GM12891 (cell line): ENCODE measurements at places on chromosomes 13 and 19.
A peak's percentile ranks its signal among the peaks of the same experiment; 100 is the strongest.

- no peak for DNase-seq
Observed at GRCh38 chr13:94968040-94968756, 255.9 kb upstream of the SOX21 start.

GRCh38 chr19:15769586-15769985 is 17.9 kb upstream of the OR10H5 start:
- no peak for DNase-seq

DNA sequence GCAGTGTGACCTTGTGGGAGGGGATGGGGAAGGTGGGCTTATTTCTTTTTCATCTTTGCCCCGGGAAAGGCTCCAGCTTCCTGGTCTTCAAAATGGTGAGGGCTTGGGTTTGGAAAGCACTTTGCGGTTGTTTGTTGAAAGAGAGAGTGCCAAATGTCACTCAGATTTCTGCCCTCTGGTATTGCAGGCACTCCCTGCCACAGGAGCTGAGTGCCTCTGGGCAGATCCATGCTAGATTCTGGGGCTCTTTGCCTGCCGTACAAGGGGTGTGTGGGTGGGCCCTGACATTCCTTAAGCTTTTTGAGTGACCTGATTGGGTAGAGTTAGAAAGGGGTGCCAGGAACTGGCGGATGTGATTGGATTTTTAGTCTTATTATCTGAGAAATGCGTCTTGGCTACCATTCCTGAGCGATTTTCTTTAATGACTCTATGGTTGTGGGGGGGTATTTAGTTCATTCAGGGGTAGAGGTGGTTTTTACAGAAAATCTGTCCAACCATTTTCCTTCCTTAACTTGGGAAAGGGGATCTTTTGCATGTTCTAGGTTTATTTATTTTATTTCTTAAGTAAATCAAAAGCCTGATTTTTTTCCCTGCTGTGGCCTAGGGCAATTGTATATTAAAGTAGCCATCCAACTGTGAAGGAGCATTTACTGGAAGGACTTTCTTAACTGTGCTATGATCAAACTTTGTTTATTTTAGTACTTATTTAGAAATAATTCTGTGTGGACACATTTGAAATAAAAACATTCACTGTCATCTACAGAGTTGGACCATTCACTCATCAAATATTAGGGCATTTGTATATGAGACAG is 3.2 kb downstream of the ARHGAP35 start:
- no peak for DNase-seq

DNA sequence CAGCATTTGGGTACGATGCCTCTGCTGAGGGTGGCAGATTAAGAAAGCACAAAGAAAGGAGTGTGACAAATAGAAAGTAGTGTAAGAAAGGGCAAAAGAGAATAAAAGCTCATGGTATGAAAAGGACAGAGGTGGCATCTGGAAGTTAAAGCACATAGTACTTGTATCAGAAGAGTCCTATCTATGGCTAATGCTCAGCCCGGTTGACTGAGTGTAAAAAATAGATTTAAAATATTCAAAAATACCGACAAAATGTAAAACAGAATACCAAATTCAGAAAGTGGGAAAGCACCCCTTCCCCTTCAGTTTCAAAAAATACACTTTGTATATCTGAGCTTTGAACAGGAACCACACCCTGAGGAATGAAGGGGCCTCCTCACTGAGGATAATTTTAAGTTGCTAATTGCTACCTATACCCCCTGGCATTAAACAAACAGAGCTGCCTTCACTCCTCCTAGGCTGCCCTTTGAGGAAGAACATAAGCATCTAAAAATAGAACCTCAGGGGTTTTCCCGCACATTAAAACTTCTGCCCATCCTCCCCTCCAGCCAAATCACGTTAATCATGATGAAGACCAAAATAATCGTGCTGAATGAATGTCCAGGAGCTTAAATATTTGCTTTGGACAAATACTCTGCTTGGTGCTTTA is 43.3 kb downstream of the DLEU7 start:
- no peak for DNase-seq

- DNase-seq, result no peak
Observed at GRCh38 chr13:39410096-39410901, 192.7 kb downstream of the LHFPL6 start.

GRCh38 chr13:20703780-20704458 is 420 bp downstream of the IL17D start:
- DNase-seq, result peak; percentile 94

- DNase-seq, result no peak
Observed at GRCh38 chr19:5665781-5666513, 14.4 kb downstream of the MICOS13 start.

DNA sequence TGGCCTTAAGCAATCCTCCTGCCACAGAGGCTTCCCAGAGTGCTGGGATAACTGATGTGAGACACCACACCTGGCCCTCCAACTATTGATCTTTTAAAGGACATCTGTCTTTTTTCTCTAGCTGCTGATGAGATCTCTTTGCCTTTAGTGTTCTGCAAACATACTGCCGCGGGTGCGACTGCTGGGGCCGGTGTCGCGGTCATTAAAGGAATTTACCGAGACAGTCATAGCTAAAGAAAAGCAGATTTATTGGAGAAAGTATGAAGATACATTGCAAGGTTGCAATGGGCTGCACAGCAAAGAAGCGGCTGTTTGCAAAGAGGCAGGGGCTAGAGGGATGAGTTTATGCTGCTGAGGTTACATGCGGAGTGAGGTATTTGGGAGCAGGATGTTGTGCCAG is 31.2 kb upstream of the LRRC4B start:
- no peak for DNase-seq

- DNase-seq, result no peak
Observed at GRCh38 chr13:51996641-51997040, 14.6 kb downstream of the ATP7B start.

- no peak for DNase-seq
Observed at GRCh38 chr13:49026851-49027250, 51.1 kb downstream of the FNDC3A start.

DNA sequence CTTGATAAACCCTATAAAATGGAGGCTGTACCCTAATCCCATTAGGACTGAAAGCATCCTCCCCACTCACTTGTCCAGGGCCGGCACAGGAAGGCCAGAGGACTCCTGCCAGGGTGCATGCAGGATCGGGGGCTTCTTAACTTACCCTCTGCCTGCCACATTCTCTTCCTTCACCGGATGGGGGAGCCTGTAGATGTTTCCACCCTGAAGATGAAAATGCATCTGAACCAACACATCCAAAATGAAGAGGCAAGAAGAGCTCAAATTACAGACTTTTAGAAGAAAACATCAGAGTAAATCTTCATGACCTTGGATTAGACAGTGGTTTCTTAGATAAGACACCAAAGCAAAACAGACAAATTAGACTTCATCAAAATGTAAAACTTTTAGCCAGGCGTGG is 25.9 kb upstream of the NAPA start:
- no peak for DNase-seq

DNA sequence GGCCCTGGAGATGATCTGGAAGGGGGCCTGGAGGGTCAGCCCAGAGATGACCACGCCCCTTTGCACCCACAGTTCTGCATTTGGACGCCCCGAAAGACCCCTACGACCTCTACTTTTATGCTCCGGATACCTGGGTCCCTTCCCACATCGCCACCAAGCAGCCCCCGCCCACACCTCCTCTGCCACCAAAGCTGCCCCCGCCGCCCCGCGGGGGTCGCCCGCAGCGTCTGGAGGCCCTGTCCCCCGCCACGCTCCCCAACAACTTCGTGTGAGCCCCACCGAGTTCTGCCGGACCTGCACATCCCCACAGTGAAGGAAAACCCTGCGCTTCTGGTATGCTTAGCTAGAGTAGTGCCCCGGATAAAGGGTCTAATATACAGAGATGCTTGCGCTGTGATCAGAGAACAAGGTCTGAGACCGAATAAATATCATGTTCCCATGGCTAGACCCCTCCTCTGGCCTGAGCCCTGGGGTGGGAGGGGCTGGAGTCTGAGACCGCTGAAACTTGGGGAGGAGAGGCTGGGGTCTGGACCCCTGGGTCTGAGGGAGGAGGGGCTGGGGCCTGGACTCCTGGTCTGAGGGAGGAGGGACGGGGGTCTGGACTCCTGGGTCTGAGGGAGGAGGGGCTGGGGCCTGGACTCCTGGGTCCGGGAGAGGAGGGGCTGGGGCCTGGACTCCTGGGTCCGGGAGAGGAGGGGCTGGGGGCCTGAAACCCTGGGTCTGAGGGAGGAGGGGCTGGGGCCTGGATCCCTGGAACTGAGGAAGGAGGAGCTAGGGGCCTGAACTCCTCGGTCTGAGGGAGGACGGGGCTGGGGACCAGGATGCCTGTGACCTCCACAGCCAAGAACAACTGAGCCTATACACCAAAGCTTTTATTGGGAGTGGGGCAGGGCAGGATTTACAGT is 3.6 kb downstream of the GFY start:
- DNase-seq, result no peak

GRCh38 chr19:37905946-37906868 is at the start of gene WDR87:
TSS of gene WDR87 (minus strand) at chr19:37906594. CDS start at chr19:37898239, 8,355 bp downstream.
- peak; percentile 41 for DNase-seq

- DNase-seq, result no peak
Observed at GRCh38 chr13:104571161-104571892, 1505.1 kb upstream of the SLC10A2 start.

DNA sequence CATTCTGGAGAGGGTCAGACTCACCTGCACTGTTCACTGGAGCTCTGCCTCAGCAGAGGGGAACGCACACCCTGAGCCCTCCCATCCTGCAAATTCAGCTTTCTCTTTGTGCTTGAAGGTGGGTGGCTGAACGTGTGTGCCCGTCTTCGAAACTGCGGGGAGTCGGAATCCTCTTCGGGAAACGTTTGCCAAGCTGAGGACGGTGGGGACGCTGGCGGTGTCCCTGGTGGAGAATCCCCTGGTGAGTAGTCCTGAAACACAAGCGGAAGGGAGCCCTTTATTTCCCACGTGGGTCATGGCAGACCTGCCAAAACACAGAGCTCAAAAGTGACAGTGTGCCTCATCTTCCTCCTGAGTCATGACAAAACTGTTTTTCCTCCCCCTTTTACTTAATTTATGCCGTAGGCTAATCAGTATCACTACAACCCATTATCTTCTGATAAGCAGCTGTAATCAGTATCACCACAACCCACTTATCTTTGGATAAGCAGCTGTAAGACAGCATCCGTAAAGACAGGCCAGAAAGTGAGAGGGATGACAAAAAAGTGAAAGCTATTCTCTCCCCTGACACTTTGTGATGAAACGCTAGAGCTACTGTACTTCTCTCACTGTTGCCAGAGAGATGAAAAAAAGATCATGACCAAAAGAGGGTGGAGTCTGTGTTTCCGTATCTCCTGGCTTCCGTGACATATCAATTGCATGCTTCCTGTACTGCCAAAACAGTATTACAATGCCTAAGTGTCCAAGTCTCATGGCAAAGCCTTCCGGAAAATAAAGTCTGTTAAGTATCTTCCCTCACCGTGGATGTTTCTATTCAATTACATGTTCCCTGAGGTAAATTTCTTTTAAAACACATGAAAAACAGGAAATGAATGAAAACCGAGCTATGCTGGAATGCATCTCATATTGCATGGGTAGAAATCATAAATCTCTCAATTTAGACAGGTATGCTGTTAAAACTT is 155.5 kb downstream of the TBC1D4 start:
- peak; percentile 20 for DNase-seq

DNA sequence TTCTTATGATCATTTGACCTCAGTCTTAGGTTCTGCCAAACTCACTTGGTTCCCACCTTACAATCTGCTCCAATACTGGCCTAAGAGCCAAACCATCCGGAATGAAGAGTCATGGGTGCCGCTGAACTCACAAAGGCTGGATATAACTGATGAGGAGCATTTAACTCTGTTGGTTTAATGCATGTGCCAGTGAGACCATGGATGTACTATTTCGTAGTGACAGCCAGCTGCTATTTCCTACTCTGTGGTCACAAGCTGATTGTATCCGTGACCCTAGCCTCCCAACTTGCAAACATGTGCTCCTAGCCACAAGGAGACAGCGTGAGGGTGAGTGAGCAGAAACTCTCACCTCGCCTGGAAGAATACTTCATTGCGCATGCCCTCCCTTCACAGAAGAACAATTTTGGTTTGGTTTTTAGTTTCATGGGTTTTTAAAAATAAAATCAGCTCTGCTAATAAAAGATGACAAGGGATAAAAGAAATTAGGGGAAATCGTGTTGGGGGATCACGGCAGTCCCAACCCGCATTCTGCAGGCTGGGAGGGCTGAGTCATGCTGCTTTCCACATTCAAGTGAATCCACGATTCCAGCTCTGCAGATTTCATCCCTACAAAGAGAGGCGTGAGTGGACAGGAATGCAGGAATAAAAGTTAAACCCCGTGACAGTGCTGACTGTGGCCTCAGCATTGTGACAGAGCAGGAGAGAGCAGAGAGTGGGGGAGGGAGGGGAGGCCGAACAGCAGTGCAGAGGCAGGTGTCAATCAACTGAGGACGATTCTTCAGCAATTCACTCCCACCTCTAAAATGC is 66.8 kb upstream of the RAP2A start:
- no peak for DNase-seq

DNA sequence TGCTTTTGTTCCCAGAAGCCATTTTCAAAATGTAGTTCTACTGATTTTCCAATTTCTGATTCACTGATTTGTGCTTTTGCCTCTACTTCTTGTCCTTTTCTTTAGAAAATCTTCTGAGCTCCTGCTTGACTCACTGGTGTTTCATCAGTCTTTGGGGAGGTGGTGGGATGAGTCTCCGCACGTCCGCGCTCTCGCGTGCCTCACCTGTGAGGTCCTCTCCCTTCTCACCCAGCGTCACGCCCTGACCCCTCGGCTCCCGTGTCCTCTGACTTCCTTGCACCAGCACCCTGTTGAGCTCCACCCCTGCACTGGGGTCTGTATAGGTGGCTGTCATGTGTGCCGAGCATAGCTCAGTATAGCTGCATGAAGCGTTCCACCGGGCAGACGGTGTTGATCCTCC is 52.7 kb upstream of the MCF2L start:
- no peak for DNase-seq

DNA sequence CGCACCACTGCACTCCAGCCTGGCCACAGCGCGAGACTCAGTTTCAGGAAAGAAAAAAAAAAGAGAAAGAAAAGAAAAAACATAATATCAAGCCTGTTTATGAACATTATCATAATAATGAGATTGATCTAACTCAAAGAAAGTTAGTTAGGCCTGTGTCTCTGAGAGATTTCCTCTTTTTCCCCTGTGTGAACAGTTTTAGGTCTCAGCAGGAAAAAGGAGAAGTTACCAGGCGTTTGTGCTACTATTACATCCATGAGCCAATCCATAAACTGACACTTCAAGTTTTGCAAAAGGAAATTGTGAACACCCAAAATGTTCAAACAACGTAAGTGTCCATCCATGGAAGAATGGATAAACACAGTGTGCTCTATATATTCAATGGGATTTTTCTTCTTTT is 3.8 kb downstream of the TARM1 start:
- DNase-seq, result no peak

DNA sequence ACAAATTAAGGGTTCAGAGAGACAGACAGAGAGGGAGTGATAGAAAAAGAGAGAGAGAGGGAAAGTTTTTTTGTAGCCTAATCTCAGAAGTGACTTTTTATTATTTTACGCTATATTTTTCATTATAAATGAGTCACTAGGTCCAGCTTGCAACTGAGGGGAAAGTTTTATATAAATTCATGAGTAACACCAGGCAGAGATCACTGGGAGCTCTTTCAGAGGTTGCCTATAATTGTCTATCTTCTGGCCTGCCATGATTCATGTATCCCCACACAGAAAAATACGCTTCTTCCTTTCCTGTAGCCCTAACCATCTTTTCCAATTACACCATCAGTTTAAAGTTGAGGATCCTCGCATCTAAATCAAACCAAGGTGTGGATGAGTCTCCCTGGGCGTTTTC is 467.9 kb downstream of the SLITRK1 start:
- DNase-seq, result no peak
